ENCODE measurements at places on chromosomes 3 and 15. TPM values are rescaled to one million over a fixed set of nuclear protein-coding genes. Genes with fewer than 3 reads are reported as not detected.

FETUB gene
- not detected for polyA plus RNA-seq

MGA gene
- polyA plus RNA-seq: 7.7 TPM

CFAP100 gene
- polyA plus RNA-seq: not detected

DNA sequence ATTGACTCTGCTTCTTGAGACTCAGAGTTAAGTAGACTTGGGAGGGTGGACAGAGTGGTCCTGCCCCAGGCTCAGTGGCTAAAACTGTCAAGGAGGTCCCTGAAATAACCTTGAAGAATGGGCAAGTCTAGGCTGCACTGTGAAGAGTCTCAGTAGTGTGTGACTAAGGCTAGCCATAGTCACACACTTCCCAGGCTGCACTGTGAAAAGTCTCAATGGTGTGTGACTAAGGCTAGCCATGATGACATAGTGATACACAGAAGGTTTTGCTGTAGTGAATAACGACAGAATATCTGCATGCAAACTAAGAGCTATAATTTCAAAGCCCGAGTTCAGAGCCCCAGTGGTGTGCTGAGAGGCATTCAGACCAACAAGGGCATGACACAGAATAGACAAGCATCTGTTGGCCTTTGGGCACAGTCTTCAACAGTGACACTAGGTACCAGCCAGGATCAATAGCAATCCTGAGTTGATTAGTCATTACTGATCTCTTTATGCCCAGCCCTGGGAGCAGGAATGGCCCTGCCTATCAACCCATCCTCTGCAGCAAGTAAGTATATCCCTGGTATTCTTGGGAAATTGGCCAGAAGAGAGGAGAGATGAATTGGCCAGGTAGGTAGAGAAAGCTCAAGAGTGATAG, 72.4 kb upstream of the BBX start:
- DNase-seq: no peak

GRCh38 chr3:196499807-196500524, 3.6 kb downstream of the RNF168 start:
- DNase-seq: no peak

DNA sequence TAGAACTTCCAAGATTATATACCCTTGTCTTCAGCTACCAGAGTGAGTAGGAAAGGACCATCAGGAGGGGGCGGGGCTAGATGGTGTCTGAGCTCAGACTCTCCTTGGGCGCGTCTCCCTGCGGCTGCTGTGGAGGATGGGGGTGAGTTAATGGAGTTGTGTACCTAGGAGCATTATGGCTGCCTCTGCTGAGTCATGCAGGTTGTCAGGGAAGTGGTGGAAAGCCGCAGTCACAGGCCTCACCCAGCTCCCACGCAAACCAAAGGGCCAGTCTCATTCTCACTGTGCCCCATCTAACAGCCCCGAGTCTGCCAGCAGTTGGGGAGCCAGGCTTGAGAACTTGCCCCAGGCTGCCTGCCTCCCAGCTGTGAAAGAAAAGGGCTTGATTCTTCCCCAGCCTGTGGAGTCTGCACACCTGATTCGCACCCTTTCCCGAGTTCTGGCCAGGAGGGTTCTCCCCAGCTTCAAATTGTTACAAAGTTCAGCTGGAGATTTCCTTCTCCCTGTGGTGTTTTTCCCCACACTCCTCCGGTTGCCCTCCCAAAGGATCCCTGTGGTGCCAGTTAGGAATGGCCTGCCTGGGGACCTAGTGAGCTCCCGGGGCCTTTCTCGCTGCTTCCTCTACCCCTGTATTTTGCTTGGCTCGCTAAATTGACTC, 143.3 kb downstream of the HCN4 start:
- no peak for DNase-seq

- no peak for DNase-seq
Observed at GRCh38 chr15:33320017-33320416, 9.2 kb downstream of the RYR3 start.

GRCh38 chr15:70517194-70517590, 246.2 kb downstream of the UACA start:
- no peak for DNase-seq

- DNase-seq: no peak
Observed at GRCh38 chr3:123287962-123288302, 86.2 kb downstream of the SEC22A start.

DNA sequence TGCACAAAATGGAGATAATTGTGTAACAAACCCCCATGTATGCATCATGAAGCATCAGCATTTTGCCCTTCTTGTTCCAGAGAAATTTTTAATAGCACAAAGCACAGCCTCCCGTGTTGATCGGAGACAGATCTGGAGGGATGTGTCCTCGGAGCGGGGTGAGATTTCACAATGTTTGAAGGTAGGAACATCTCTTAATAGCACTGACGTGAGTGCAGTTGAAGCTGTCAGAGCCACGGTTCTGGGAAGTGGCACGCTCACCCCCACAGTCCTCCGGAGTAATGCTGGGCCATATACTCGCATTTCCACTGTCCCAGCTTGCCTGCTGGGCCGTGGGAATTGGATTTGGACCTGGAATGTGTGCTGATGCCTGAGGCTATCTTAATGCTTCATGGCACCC, 24.1 kb downstream of the ARPP21 start:
- no peak for DNase-seq

DNA sequence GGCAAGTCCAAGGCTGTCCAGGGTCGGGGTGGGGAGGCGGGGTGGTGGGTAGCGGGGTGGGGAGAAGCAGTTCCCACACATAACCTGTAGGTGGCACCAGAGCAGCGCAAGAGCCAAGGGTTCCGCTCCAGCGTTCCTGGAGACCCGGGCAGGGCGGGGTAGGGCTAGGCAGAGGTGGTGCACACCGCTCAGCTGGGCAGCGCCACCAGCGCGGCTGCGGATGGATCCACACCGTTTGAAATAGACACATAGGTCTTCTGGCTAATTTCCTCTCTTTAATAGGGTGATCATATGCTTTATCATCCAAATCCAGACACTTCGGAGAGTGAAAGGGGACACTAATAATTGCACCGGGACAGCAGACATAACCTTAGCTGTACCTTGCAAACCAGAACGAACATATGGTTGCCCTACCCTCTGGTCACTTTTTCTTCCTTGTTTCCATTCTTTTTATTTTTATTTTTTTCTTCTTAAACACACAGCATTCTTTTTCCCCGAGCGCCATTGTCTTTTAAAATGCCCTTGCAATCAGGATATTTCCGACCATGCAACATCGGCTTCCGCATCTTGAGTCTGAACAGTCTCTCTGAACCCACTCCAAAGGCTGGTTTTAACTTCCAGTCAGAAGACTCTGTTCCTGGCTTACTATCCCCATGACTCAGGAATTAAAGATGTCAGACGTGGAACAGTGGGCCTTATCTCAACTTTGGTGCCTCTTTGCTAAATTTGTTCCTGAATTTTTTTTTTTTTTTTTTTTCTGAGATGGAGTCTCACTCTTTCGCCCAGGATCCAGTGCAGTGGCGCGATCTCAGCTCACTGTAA, 12.5 kb upstream of the ZSCAN2 start:
- DNase-seq: peak; percentile 66

DNA sequence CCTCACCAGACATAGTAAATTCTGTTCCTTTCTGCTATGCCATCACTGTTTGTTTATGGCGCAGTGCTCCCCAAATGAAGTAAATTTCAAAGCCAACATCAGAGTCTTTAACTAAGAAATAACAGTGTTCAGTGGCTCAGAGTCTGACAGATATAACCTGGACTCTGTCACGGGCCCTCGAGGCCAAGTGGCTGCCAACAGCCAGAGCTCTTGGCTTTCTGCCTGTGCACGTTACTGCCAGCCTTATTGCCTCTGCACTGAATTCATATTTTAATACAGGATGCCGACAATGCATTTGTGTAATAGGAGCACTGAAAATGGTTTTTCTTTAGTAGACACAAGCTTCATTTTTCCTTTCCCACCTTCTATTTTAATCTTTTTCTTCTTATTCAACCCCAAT, 219.9 kb downstream of the NLGN1 start:
- no peak for DNase-seq

DNA sequence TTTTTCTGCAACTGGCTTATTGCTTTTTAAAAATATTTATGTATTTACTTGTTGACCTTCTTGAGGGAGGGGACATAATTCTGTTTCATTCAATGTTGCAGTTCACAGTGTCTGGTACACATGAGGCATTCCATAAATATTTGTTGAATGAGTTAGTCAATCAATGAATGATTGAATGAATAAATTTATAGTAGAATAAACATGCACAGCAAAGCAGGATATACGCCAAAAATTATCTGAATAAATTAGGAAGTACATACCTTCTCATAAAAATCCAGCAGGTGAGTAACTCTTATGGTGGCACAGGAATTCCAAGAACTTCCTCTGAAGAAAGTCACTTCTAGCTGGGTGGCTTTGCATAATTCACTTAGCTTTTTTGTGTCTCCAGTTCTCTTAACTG, 469.4 kb upstream of the ATP11B start:
- DNase-seq: no peak

Data from urinary bladder (tissue), 4 donors.